ENCODE measurements at places on chromosomes 2 and 18.
A peak's percentile ranks its signal among the peaks of the same experiment; 100 is the strongest.

- DNase-seq, result no peak
Observed at GRCh38 chr18:7319161-7319560, 88.3 kb downstream of the LRRC30 start.

- DNase-seq, result peak; percentile 54
Observed at GRCh38 chr2:133674433-133675331, 106.4 kb upstream of the NCKAP5 start.

- DNase-seq, result no peak
Observed at GRCh38 chr2:30157616-30158015, 10.8 kb downstream of the YPEL5 start.

- no peak for DNase-seq
Observed at GRCh38 chr2:144943293-144943941, 423.5 kb upstream of the ZEB2 start.

DNA sequence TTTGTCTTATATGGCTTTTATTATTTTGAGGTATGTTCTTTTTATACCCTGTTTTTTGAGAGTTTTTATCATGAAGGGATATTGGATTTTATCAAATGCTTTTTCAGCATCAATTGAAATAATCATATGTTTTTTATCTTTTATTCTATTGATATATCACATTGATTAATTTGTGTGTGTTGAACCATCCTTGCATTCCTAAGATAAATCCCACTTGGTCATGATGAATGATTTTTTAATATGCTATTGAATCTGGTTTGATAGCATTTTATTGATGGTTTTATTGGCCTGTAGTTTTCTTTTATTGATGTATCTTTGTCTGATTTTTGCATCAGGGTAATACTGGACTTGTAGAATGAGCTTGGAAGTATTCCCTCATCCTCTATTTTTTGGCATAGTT lies 160.3 kb downstream of the PLCL1 start:
- no peak for DNase-seq

GRCh38 chr2:109147405-109147804 lies 18.4 kb downstream of the SH3RF3 start:
- DNase-seq, result no peak

DNA sequence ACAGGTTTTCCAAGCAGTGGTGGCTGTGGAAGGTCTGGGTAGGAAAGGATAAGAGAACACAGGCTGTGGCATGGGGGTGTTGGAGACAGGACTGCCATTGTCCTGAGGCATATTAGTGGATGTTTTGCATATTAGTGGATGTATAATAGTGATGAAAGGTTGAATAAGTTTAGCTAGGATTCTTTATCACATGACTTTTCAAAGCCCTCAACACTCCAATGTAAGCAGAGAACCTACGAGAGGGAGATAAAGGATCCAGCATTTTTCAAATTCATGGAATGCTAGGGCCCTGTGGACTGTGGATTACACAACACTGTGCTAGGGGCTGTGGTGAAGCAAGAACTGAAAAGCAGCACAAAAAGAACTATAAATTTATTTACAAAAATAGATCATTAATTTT lies 63.2 kb downstream of the POLE4 start:
- no peak for DNase-seq

DNA sequence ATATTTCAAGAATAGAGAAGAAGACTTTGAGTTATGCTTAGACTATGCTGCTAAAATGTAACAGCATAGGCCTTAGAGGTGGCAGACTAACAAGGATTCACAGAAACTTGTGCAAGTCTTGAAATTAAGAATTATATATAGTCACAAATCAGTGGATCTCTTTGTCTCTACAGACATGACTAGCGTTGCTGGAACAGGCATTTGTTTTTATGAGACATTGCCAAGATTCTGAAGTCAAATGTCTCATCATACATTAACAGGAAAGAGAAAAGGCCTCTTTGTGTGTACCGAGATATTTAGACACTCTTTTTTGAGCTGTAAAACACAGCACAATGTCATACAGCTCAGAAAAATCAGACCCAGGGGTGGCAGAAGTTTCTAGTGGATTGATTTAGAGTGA lies 207.1 kb downstream of the TMX3 start:
- no peak for DNase-seq

- DNase-seq, result no peak
Observed at GRCh38 chr18:46764586-46764985, 7.7 kb upstream of the ST8SIA5 start.

- no peak for DNase-seq
Observed at GRCh38 chr2:30096451-30096850, 50.4 kb upstream of the YPEL5 start.

DNA sequence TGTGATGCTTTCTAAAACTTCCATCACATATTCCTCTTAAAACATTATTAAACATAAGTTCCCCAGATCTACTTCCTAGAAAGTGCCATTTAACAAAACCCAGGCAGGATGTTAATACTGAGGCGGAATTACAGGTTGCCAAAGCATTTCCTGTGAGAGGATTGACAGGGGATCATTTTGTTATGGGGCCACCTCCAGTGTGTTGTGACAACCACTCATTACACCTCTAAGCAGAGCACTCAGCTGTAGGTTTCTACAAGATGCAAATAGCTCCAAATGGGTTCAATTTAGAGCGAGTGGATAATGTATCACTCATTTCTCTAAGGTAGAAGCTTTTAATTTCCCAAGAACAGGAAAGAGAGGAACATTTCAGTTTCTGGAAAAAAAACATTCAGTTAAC lies 1429.5 kb upstream of the ACVR2A start:
- DNase-seq, result no peak

- no peak for DNase-seq
Observed at GRCh38 chr2:8412586-8412985, 269.3 kb upstream of the ID2 start.

GRCh38 chr2:175468431-175469098 lies 287.1 kb upstream of the ATP5MC3 start:
- DNase-seq, result no peak

DNA sequence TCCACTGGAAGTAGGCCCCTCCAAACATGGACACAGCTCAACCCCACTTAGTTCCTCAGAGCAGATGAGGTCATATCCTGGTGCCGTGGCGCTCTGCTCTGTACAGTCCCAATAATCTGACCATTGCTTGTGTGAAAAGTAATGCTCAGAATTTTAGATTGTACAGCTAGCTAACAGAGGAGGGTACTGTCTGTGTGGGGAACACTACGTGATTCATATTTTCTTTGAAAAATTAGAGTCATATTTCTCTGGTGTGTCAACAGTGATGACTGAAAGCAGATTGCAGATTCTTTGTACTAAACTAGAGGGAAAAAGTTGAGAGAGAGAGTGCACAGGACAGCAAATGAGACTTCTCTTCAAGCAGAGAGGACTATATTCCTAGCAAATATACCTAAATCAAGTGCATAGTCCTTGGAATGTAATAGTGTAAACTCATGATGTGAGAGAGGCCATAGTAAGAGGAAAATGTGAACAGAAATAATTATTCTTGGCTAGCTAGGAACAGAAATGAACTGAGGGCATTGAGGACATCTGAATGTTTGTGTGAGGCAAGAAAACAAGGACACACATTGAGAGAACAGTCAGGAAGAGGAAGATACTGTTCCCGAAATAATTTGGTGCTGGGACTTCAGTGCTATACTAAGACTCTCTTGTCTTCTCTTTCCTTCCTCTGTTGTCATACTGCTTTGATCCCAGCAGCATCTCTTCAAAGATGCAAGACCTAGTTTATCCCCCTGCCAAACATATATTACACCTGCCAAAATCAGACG lies 157.0 kb upstream of the RND3 start:
- peak; percentile 14 for DNase-seq

- DNase-seq, result no peak
Observed at GRCh38 chr18:27879540-27879939, 297.4 kb downstream of the CDH2 start.

DNA sequence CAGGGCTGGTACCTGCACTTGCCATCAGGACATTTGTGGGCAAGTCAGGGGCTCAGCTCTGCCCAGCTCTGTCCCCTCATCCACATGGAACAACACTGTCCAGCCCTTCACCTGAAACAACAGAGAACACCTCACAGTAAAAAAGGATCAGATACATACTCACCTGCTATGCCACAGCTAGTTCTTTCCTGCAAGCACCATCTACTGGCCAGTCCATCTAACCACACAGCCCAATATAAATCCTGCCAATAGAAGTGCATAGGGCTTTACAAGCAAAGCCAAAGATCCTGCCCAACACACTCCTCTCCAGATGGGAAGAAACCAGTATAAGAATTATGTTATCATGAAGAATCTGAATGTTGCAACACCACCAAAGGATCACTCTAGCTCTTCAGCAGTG lies 52.2 kb upstream of the GALNT13 start:
- no peak for DNase-seq

GRCh38 chr2:188079196-188079595 lies 212.5 kb upstream of the GULP1 start:
- peak; percentile 55 for DNase-seq

DNA sequence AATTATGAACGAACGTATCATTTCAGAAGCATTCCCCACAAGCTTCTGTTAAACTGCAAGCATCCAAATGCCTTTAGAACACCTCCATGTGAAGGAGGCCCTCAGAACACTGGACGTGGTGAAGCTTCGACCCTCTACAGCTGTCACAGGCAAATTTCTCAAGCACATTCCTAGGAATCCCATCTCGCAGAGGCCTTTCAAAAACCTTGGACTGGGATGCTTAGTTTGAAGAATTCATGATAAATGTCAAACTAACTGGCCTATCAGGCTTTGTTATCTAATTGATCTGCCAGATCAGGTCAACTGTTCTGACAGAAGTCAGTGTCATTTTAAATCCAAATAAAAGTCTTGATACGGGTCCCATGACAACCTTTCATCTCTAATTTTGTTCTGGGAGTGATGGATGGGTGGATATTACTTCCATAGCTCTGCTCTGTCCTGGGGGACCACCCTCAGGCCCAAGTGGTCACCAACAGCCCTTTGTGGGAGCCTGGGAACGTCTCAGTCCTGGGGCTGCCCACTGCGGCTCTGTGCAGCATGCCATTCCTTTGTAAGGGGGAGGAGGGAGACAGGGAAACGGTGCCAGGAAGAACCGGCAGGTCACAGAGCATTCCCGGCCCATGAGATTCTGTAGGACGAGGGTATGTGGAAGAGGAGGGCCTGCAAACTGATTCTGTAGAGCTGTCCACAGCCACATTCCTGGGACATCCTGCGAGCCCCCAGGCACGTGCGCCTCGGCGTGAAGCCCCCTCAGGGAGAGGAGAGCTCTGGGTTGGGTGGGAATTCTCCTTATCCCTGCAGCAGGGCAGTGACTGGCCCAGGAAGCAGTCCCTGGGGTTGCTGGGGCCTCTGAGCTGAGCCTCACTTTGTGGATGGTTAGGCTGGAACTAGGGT lies 59.1 kb upstream of the PXDN start:
- no peak for DNase-seq

DNA sequence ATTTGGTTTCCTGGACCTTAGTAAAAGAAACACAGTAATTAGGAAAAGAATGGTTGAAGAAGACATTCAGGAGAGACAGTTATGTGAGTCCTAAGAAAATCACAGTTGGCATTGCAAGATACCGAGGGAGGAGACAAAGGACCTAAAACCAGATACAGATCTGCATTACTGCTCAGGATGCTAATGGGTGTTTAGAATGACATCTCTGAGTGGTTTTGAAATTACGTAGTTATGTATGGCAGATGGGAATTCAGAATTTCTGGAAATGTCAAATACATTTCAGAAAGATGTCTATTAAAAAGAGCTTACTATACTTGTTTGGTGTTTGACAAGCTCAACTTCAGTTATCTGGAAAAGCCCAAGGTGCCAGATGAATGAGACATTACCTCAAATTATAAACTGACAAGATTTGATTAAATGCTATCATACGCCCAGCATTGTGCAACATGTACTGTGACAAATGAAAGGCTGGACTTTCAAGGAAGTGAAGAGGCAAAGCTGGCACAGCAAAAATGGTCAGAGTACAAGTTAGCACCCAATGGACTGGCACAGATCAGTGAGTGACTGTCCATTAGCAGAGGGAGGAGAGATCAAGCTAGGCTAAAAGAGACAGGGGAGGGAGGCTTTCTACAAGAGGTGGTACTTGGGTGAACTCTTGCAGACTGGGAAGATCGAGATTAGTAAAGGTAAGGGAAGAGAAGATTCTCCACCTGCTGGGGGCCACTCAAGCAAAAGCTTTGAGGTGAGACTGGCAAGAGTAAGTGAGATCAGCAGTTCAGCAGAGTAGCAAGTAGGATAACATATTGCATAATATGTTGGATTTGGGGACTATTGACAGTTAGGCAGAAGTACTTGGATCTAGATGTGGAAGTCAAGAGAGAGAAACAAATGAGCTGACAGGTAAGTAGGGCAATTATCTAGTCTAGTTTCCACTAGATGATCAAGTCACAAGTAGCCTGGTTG lies 168.9 kb downstream of the CYRIA start:
- no peak for DNase-seq

- peak; percentile 53 for DNase-seq
Observed at GRCh38 chr2:60551240-60552077, 2.0 kb downstream of the BCL11A start.

DNA sequence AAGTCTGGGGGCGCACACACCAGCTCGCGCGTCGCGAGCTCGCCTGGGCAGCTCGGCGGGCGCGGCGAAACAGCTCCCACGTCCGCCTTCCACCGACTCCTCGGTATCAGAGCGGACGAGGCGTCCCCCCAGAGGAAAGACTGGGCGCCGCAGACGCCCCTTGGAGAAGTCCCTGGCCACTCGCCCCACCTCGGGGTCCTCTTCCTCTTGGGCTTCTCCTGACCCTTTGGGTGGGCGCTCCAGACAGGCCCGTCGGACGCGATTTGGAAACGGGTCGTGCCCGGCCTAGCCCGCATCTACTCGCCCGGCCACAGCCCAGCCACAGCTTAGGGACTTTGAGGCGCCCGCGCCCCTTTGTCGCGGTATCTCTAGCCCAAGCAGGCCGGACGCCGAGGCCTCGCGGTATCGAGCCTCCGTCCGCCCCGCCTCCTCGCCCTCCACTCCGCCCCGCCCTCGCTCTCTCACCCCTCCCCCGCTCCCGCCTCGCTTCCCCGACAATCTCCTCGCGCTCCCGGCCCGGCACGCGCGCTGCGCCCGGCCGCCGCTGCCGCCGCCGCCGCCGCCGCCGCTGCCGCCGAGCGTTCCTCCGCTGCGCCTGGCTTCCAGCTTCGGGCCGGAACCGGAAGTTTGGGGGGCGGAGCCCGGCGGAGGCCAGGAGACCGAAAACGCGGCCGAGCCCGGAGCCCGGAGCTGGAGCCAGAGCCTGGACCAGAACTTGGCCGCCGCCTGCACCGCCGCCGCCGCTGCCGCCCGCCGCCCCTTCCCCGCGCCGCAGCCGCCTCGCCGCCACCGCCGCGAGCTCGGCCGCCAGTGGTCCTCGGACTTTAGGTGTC lies 749 bp upstream of the ACVR2A start:
- DNase-seq, result peak; percentile 94

Data from SJCRH30 (cell line).